ENCODE measurements at places on chromosomes 3 and 15. TPM values are rescaled to one million over a fixed set of nuclear protein-coding genes. Genes with fewer than 3 reads are reported as not detected.

GRCh38 chr3:25403968-25404367, 24.1 kb upstream of the RARB start:
- DNase-seq: no peak

DNA sequence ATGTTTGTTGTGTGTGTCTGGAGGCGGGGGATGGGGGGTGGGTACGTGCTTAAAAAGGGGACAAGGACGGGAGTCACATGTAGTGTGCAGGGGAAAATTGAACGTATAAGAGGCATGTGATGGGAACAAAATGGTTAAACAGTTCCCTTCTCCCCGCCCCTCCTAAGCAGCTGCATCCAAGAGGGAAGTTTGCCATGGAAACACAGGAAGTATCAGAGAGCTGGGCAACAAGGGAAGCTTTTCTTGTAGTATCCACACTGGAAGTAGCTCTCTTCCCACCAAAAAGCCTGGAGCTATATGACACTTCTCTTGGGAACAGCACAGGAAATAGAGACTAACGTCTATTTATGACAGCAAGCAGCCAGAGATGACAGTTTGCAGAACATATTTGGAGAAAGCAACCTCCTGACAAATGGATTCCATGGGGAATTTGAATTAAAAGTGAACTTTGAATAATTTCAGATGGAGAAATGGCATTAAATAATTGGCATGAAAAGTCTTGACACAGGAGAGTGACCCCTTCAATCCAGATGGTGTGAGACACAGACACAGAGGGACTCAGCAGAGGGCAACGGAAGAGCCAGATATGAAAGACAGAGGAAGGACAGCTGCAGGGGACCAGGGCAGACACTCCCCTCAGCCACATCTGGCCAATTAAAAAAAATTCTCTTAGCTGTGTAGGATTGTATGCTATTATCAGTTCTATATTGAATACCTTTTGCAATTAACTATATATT, 294.2 kb upstream of the TBL1XR1 start:
- DNase-seq: peak; percentile 47

LEKR1 gene
- total RNA-seq: 0.18 TPM

DNA sequence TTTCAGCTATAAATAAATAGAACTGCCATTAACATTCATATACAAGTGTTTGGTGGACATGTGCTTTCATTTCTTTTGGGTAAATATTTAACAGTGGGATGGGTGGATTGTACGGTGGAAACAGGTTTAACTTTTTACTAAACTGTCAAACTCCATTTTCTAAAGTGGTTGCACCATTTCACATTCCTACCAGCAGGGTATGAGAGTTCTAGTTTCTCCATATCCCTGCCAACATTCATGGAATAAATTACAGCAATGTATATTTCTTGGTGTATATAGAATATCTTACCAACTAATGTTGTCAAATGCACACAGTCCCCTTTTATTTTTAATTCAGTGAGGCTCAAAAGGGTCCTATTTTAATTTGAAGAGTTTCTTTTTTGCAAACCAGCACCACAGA, 71.3 kb upstream of the CTXND1 start:
- DNase-seq: no peak

PRR20G gene
- total RNA-seq: not detected

HMCES gene
- total RNA-seq: 36.4 TPM

- DNase-seq: no peak
Measured at GRCh38 chr3:183924956-183925355, 40.3 kb upstream of the PARL start.

CPNE9 gene
- 0.31 TPM for total RNA-seq

- DNase-seq: peak; percentile 78
Measured at GRCh38 chr3:49671291-49672288, 2.6 kb upstream of the APEH start.

GRCh38 chr3:58141766-58142345, 68.9 kb downstream of the DNASE1L3 start:
- no peak for DNase-seq

PLA2G4D gene
- not detected for total RNA-seq

DNA sequence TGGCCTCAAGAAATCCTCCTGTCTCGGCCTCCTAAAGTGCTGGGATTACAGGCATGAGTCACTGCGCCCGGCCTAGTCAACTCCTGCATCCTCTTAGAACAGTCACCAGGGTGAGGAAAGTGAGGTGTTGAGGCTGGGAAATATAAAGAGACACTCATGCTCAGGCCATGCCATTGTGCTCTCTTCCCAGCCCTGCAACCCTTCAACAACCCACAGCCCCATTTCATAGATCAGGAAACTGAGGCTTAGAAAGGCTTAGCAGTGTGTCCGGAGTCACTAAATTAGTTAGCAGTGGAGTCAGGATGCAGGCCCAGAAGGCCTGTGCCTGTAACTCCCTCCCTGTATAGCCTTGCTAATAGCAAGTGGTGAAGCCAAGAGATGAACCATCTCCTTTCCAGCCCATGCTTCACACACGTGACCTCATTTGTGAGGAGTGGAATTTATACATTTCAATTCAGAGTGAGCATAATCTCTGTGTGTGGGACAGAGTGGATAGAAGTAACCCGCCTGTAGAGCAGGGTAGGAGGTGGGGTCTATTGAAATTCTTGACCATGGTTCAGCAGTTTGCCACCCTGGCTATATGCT, 51.7 kb upstream of the USP3 start:
- no peak for DNase-seq

DNA sequence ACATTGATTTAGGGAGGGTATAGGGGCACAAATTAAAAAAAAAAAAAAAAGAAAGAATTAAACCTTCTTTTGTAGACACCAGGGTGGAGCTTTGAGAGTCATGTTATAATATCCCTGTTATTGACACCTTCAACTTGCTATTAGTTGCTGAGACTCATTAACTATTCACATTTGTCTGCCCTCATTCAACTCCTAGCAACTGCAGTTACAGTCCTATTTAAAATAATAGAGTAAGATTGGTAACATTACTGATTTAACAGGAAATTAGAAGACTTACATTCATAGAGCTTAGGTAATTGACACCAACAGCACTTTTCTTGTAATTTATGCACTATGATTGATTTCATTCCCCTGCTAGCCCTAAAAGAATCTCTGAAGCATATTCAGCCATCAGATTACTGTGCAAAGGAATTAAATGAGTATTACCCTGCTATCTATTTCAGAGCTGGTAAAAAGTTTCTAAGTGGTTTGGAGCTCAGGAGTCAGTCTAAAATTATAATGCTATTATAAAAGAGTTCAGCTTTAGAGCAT, 148.8 kb upstream of the TBL1XR1 start:
- DNase-seq: no peak

CCDC9B gene
- 0.92 TPM for total RNA-seq

DNA sequence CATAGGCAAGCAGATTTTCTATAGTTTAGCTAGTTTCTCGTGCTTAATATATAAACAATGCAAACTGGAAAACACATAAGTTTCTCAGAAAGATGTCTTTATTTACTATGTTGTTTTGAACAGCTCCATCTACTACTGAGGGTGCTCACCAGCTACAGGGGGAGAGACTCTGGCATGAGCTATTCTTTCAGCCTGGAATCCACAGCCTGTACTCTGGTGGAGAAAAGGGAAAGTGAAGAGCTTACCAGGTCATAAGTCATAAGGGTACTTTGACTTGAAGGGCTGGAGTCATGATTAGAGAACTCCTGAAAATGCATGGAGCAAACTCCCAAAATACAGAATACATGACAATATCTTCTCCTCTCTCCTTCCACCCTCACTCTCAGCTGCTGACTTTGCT, 4.4 kb upstream of the AVEN start:
- DNase-seq: no peak

GPR87 gene
- 2.0 TPM for total RNA-seq

GRCh38 chr3:164460851-164461250, 617.4 kb downstream of the SI start:
- DNase-seq: no peak

GRCh38 chr3:71530903-71531530, 52.5 kb downstream of the FOXP1 start:
- DNase-seq: no peak

- DNase-seq: no peak
Measured at GRCh38 chr3:64056606-64057180, 33.4 kb upstream of the PSMD6 start.

DNA sequence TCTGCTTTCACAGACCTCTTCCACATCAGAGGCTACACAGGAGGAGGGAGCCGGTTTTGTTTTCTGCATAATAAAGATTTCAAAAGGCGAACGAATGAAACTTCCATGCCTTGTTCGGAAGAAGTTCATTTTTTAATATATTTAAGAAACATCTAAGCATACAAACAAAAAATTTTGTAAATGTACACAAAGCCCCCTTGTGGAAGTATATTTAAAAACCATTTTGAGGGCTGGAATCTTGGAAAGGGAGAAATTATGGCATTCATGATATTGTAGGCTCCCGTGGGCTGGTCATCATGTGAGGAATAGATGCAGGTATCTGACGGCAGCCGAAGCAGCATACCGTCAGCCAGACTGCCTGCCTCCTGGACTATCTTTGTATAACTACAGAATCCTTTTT, 90.4 kb downstream of the MECOM start:
- DNase-seq: no peak

PRICKLE2 gene
- 5.3 TPM for total RNA-seq

MINAR1 gene
- total RNA-seq: 5.3 TPM

CNTN4 gene
- not detected for total RNA-seq

DNA sequence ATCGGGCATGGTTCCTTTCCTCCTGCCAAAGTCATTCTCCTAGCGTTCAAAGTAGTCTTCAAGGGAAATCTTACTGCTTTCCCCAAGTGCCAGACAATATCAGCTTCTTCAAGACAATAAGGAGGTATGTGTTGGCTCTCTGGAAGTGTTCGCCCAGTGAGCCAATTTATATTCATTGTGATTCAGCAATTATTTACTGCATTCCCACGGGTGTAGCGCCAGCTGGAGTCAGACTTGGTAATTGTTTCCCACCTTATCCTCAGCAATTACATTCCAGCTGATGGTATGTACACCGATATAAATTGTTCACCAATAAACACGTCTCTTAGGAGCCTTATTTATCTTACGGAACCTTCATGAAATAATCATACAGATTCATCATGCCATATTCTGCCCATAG, 103.6 kb upstream of the CTNNB1 start:
- no peak for DNase-seq

DNA sequence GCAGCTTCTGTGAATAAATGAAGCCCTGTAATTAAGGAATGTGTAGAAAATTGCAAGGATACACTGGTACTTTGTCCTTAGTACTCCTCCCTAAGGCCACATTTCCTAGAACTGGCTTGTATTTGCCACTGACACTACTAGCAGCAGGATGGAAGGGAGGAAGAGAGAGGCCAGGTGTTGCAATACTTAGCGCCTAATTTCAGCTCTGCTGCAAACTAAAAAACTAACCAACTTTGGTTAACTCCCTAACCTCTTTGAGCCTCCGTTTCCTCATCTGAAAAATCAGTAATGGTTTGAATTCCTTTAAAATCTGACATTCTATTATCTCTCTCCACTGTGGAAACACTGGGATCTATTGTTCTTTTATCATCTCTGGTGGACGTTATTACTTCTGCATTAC, 257.0 kb downstream of the SV2B start:
- no peak for DNase-seq

DNA sequence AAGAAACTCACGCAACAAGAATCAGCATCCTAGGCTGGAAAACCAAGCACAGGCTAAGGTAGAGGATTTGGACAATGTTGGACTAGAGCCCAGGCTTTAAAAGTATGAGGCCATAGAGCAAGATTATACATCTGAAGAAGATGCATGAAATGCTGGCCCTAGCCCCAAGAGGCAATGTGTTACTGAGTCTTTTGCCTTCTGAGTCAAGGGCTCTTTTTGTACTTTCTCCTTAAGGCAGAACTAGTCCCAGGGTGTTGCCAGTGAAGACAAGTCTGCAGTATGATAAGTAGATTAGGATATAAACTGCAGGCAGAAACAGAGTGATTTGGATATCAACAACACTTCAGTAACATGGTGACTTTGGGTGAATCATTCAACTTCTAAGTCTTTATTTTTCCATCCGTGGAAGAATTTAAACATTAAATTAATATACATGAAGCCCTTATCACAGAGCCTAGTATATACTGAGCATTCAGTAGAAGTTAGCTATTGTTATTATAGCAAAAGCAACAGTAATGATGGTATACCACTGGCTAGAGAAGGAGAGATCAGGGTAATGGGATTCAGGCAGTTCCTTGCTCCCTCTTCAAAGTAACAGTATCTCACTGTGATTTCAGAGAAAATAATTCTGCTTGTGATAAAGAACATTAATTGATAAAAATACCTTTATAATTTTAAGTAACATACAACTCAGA, 99.9 kb upstream of the MLF1 start:
- no peak for DNase-seq

DNA sequence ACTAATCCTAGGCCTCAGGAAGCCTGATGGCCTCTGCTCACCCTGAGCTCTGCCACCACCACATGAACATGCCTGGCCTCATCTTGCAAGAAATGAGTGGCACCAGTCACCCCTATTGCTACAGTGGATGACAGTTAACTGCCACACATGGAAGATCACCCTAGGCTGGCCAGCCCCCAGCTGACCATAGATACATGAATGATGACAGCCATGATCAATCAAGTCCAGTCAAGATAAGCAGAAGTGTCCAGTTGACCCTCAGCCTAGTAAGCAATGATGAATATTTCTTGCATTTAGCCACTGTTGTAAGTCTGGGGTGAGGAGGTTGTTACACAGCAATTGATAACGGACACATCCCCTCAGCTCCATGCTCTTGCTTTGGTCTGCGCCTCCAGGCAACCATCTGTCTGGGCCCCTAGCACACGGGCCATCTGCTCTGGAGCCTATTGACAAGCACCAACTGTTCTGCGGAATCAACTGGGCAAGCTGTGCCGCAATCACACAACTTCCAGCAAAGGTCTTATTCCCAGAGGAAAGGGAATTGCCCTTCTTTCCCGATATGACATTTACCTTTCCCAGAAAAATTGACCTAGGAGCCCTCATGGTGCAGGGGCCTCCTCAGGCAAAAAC, 2.2 kb upstream of the LYZL4 start:
- DNase-seq: no peak

- no peak for DNase-seq
Measured at GRCh38 chr3:150014782-150015181, 44.1 kb upstream of the PFN2 start.

GRCh38 chr15:66251790-66252684, 1.5 kb downstream of the MEGF11 start:
- peak; percentile 84 for DNase-seq

CSPG5 gene
- total RNA-seq: 0.23 TPM

GRCh38 chr3:45169125-45169904, 23.1 kb upstream of the CDCP1 start:
- no peak for DNase-seq

DNA sequence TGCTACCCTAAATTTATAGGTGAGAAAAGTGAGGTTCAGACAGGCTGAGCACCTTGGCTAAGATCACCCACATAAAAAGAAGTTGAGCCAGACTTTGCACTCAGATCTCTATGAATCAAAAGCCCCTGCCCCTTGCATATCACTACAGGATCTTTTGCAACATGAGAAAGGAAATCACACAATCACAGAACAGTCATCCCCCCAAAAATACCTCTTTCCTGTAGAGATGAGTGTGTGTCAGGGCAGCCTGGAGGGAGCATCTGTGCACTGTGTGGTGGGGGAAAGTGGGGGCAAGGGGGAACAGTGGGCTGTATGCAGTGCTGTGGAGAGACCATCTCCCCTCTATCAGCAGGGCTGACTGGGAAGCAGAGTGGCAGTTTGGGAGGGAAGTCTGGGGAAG, 46.6 kb downstream of the EPHB3 start:
- DNase-seq: no peak
